ENCODE measurements at places on chromosomes 11 and 22. TPM values are rescaled to one million over a fixed set of nuclear protein-coding genes. Genes with fewer than 3 reads are reported as not detected.

GRCh38 chr11:134517621-134518293 is 105.7 kb upstream of the B3GAT1 start:
- DNase-seq: no peak

GRCh38 chr11:21428796-21429195 is 759.4 kb downstream of the NELL1 start:
- DNase-seq: no peak

DNA sequence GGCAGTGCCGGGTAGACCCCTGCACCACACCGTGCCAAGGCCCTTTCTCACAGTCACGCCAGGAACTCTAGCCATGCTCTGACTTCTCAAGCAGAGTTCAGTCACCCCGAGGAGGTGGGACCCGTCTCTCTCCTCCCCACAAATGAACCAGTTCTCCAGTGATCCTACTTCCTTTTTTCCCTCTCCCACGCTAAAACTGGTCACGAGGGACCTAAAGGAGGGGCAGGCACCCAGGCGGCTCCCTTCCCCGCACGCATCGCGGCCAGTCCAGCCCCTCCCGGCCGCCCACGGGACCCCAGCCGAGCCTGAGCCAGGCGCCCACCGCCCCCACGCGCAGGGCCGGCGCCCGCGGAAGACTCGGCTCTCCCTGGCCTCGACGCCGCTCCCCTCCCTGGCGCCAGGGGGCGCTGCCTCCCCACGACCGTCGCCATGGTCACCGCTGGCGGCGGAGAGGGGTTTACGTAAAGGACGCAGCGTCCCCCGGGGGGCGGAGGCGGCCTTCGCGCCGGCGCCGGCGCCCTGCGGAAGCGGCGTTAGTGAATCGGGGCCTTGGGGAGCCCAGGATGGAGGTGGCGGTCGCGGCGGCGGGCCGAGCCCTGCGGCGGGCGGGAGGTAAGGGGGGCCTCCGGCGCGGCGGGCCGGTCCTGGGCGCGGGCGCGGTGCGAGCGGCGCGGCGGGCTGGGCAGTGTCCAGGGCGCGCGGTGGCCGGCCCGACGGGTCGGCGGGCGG is at the start of gene DAGLA:
Gene DAGLA, plus strand, starts transcription at position 499 of the 729 bp plus-strand sequence. CDS start 39,765 bp downstream, outside the sequence.
- peak; percentile 31 for DNase-seq

DNA sequence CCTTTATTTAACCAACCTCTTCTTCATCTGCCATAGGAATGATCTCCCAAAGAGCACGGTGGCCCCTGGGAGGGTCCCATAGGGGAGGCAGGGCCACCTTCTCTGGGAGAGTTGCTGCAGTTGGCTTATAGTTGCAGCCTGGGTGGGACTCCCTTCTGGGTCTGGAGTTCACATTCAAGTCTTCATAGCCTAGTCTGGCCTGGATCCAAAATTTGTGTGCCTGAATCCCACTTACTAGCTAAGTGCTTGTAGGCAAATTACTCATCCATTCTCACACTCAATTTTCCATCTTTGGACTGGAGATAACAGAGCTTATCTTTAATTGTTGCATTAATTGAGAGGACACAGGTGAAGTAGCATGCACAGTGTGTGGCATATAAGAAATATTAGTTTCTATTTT is 163.6 kb downstream of the GRIK4 start:
- no peak for DNase-seq

DNA sequence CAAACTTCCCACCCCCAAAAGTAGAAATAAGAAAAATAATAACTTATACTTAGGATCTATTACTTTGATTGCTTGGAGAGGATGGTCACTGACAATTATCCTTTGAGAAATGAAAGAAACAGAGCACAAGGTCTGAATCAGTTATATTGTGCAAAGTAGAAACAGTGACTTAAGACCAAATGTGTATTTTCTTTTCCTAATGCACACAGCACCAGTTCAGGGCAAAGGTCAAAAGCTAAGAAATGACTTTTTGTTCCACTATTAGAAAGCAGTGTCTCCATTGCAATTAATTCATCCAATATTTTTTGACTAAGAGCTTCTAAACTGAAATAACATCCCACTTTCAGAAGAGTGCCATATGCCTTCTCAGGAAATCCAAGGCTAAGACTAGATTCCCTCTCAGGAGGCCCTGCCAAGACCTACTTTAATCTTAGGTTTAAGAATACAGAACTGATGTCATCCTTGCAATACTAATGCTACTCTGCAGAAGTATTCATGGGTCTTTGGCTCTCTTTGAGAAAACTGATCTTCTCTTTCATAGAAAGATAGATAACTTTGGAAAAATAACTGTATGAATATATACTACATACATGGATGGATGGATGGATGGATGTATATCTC is 147.0 kb downstream of the APOL5 start:
- no peak for DNase-seq

TEX54 gene
- total RNA-seq: not detected
